ENCODE measurements at places on chromosomes 5 and 9.

DNA sequence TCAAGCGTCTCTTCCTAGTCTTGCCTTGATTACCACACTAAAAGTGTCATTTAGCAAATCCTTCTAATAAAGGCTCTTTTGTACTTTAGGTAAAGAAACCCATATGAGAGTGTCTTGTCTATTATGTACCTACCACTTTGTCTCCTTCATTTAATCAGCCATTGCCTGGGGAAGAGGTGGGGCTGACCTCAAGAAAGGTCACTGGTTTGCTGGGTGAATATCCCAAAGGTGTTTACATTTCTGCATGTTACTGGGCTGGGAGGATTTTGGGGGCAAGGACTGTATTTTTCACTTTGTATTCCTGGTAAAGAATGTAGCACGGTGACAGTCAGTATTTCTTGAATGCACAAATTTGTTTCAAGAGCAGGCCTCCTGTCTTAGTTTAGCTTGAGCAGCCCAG, 11.9 kb upstream of the RPS23 start:
- DNase-seq = no peak

GRCh38 chr9:110255463-110256379, 586 bp downstream of the TXN start:
- peak; percentile 49 for DNase-seq

DNA sequence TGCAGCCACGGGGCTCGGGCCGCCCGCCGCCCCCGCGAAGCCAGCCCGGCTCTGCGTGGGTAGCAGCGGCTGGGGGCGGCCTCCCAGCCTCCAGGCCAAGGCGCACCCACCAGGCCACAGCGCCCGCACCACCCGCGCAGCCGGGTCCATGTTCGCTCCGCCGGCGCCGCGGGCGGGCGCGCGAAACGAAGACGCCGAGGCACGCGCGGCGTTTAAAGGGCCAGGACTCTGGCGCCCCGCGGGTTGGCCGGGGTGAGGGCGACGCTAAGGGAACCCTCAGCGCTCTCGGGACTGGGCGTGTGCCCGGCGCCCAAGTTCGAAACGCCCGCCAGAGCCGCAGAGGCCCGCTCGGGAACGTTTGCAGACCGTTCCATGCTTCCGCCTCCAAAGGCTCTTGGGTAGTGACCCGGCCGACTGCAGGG, at the start of gene PTGES2:
PTGES2 (minus strand) TSS at position 162 of the 422 bp plus-strand sequence; CDS start at position 150, 12 bp downstream.
- peak; percentile 88 for DNase-seq

DNA sequence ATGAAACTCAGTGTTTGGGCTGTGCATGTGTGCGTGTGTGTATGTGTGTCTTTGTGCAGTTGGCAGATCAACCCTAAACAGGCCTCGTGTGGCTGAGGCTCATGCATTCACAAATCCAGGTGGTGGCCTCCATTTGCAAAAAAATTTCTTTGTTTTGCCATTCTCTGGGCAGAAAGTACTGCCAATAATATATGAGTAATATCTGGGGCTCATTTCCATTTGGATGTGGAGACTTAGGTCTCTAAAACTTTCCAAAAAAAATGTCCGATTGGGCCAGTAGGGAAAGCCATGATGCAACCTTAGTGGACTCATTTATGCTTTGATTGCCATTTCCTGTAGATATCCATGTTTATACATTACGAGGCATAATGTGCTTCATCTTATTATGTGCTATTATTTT, 77.9 kb upstream of the RPS23 start:
- no peak for DNase-seq

- DNase-seq = peak; percentile 50
Measured at GRCh38 chr9:121650217-121651007, 1.0 kb upstream of the DAB2IP start.

DNA sequence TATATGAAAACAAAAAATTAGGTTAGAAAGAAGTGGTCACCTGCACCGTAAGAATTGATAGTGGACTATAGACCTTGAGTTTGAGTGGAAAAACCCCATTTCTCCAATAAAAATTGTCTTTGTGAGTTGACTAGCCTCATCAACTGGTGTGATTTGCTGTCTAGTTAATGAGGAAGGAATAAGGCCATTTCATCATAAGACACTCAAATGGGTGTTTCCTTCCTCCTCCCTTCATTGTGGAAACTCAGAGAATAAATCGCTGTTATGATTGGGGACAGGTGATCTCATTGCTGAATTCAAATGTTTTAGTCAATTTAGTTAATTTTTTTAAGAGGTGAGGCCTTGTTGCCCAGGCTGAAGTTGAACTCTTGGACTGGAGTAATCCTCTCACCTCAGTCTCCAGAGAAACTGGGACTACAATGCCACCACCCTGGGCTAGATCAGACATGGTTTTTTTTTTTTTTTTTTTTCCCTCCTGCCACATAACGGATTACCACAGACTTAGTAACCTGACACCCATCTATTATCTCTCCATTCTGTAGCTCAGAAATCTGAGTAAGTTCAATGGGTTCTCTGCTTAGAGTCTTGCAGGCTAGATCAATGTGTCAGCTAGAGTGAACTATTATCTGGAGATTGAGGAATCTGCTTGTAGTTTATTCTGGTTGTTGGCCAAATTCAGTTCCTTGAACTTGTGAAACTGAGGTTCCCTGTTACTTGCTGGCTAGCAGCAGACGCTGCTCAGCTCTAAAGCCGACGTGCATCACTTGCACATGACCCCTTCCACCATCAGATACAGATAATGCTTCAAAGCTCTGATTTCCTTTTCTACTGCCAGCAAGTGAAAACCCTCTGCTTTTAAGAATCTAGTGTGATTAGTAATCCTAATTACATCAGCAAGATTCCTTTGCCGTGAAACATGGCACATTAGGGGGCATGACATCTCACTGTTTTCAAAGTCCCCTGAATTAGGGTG, 663.8 kb upstream of the CDH9 start:
- no peak for DNase-seq

GRCh38 chr5:137205231-137206027, 293.7 kb downstream of the SPOCK1 start:
- no peak for DNase-seq

DNA sequence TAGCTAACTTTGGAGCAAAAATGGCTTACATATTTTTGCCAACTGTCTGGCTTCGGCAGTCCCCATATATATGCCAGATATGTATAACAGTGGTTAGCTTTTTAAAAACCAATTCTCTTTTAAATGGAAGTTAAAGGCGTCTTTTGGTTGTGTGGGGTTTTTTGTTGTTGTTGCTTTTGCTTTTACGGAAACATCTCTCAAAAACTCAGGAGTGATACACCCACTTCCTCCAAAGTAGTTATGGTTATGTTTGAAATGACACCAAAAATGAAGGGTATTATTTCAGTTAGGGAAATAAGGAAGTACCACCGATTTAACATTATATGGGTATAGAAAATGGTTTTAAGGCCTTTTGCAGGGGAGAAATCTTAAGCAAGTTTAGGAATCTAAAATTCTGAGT, 2.3 kb downstream of the CNOT8 start:
- DNase-seq = no peak

GRCh38 chr5:95960667-95961616, 709 bp downstream of the ELL2 start:
- DNase-seq = peak; percentile 78

GRCh38 chr5:55894135-55894534, 43.0 kb downstream of the IL31RA start:
- DNase-seq = no peak

DNA sequence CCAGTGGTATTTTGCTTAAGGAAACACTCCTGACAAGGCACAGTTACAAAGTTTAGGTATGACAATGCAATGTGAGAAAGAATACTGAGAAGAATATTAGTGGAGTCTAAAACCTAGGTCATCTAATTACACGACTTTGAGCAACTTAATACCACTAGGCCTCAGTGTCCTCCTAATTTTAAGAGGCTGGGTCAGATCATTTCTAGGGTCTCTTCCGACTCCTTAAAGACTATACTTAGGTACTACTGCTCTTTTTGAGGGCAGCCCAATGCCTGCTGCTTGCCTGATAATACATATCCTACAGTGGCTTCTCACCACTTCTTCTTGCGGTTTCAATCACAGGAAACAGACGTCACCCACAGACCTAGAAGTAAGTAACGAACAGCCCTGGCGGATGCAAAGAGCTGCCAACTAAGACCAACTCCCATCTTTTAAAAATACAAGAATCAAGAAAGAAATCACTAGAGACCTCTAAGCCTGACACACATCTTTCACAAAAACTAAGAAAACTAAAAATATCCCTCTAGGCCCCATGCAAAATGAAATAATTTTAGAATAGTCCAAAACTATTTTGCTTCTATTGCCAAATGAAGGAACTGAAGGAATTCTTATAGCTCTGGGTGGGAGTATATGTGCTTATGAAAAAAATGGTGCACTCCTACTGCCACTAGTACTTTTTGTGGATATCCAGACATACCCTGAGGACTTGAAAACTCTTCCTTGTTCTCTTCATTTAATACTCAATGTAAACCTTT, 13.1 kb downstream of the DIAPH1 start:
- peak; percentile 60 for DNase-seq

DNA sequence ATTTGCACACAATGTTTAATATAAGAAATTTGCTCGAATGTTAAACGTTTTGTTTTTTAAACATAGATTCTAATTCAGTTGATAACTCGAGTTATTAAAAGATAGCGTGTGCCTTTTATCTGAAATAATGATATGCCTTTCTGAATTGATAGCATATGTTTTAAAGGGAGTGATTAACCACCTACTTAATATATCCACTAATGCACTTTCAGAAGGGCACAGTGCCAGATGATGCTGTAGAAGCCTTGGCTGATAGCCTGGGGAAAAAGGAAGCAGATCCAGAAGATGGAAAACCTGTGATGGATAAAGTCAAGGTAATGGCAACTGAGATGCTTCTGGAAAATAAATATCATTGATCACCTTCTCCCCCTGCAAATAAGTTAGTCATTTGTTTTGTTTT, 53.9 kb downstream of the ERAP1 start:
- DNase-seq = no peak

DNA sequence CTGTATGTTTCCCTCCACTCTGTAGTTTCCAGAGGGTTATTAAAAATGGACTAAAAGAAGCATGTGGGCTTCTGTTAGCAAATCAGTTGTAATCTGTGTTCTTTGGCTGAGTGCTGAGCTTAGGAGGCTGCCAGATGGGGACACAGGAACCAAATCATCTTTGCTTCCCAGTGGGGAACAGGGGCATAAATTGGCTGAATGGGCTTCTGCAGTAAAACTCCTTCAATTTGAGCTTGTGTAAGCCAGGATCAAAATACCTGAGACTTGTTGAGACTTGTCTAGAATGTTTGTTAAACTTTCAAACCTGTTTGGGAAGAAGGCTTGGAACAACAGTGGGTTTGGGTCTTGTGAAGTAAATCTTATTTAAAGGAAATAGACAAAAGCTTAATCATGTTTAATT, 32.2 kb upstream of the TNFAIP8 start:
- DNase-seq = no peak

DNA sequence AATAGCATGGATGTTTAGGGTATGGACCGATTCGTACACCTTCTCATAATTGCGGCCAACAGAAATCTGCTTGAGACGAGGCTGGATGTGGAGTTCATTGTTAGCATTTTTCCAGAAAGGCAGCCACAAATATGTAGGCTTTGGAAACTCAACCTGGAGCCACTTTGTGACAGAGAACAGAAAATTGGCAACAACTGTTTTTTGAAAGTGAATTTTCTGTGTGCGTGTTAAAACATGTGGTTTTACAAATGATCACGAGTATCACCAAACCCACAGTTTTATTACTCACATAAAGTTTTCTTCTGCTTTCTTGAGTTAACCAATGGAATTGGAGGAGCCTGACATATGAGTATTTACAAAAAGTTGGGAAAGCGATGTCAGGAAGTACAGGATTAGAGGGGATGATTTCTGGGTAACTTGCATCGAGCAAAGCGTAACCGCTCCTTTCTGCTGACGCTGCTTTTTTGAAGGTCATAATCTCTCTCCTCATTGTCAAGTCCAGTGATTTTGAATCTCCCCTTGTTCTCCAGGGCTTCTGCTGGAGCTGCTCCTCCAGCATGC, 138.5 kb upstream of the TAF11L2 start:
- no peak for DNase-seq

DNA sequence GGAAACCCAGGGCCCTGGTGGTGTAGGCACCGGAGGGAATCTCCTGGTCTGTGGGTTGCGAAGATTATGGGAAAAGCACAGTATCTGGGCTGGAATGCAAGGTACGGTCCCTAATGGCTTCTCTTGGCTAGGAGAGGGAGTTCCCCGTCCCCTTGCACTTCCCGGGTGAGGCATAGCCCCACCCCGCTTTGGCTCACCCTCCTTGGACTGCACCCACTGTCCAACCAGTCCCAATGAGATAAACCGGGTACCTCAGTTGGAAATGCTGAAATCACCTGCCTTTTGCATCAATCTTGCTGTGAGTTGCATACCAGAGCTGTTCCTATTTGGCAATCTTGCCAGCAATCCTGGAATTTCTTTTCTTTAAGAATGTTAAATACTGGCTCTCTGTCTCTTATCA, 1429.1 kb downstream of the MAT2B start:
- no peak for DNase-seq

GRCh38 chr5:137734962-137735554, 831 bp downstream of the KLHL3 start:
- peak; percentile 29 for DNase-seq

DNA sequence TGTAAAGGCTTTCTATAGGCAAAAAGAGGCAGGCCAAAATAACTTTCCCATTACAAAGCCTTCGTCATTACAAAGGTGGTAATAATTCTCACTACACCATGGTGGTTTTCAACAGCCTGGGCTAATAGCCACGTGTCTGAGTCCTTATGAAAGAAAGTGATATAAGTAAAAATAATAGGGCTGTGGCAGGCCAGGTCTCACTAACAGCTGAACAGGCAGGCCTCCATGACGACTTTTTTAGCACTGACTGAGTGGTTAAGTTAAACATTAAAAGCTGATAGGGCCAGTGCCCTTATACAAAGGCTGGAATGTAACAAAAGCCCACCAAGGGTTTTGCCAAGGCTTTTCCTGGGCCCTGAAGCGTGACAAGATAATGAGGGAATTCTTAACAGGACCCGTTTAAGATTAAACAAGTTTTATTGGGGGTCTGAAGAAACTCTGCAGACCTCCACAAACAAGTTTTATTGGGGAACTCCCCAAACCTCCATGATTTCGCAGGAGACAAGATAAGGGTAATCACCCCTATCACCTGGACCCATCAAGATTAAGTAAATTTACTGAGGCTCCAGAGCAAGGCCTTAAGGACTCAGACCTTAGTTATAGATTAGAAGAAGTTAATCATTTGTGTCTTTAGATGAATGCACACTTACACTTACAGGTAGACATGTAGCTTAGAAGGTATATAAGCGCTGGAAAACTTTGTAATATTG, 412.9 kb downstream of the CHSY3 start:
- no peak for DNase-seq

GRCh38 chr5:139565411-139566305, 4.5 kb downstream of the UBE2D2 start:
- DNase-seq = no peak

DNA sequence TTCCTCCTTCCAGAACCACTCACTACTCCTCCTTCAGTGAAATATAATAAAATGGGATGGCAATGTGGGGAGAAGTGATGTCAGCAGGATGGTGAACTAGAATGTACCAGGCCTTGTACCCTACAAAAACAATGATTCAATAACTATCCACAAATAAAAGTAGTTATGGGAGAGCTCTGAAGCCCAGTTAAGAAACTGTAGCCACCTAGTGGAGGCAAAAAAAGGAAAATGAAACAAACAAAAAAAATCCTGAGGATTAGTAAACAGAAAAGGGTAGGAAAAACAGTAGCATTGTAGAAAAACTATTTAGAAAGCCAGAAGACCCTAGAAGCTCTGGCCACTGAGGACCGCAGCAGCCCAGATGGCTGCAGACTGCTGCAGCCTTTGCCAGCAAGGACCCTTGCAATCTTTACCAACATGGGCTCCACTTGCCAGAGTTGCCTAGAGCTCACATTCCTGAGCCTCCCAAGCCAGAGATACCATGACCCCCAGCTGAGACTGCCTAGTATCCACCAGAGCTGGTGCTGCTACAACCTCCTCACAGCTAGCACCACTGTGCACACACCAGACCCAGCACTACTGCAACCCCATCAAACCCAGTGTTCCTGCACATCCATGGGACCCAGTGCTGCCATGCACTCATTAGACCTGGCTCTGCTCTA, 259.7 kb upstream of the MSX2 start:
- DNase-seq = no peak

All from mucosa of gallbladder (tissue), 1 donor.